ENCODE measurements at places on chromosomes 4 and X.

- DNase-seq: no peak
These were observed 1.4 kb upstream of the RHOH start for GRCh38 chr4:40195182-40196177.

GRCh38 chr4:20331642-20332041 lies 79.9 kb downstream of the SLIT2 start:
- no peak for DNase-seq

GRCh38 chrX:4091046-4091760 lies 377.8 kb upstream of the PRKX start:
- DNase-seq: no peak

DNA sequence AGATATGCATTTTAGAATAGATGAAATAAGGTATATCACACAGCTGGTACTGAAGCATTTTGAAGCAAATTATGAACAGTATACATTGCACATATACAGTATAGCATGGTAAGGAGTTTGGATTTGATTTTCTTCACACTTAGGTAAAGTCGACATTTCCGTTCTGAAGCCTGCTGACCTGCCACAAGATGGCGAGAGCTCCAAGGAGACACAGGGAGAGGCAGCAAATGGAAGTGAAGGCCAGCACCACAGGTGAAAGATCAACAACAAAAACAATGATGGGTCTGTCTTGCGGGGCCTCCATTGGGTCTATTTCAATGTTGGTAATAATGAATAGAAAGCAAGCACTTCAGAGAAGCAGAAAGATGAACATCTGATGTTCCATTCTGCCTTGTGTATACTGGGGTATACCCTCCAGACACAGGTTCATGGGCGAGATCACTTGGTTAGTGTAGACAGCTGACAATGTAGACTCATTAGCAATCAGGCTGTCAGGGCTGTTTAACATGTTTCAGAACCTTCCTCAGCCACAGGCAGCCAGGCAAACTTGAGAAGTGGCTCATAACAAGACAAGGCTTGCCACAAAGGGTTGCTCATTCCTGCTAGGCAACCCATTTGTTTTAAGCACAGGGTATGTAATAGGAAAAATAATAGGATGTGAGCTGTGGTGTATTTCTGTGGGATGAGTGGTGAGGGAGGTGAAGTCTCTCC lies 21.4 kb upstream of the NOX1 start:
- DNase-seq: peak; percentile 10

DNA sequence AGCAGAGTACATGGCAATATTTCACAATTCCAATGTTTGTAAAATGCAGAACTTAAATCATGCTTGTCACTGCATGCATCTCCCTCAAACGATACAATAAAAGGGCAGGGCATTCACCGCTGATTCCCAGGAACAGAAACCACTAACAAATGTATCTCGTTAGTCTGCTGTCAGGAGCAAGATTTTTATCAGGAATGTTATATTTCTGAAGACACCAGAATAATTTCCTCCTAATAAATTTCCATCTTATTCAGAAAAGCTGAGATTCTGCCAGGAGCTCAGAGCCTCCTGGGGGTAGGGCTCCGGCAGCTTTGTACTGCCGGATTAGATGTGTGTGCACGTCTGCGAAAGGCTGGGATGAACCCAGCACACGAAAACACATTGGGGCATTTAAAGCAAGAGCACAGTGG lies 54.0 kb upstream of the LDB2 start:
- DNase-seq: no peak

GRCh38 chr4:40688446-40689095 lies 58.9 kb upstream of the RBM47 start:
- no peak for DNase-seq

DNA sequence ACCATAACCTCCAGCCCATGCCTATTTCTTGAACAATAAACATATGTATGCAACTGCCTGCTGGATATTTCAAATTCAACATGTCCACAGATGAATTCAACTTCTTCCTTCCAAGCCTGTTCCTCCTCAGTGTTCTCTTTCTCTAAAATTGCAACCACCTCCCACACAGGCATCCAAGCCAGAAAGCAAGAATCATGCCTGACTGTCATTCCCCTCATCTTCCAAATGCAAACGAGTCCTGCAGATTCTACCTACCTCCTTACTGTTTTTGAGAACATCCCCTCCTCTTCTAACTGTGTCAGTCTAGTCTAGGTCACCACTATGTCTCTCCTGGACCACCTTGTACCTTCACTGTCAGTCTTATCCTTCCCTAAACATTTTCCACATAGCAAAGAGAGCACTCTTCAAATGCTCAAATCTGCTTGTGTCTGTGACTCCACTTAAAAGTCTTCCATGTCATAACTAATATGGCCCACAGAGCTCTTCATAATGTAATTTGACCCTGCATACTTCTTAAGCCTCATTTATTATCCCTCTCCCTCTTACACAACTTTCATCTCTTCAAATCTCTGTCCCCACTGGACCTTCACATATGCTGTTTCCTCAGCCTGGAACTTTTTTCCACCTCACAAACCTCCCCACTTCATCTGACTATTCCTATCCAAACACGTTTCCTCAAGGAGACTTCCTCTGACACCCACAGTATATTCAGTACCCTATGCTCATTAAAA lies 25.7 kb downstream of the MAPK10 start:
- no peak for DNase-seq

- no peak for DNase-seq
These were observed 277.4 kb downstream of the PAPSS1 start for GRCh38 chr4:107442538-107443111.

GRCh38 chr4:48830706-48831531 lies at the start of gene OCIAD1:
TSS of gene OCIAD1 (plus strand) at chr4:48831088. CDS start at chr4:48832625, 1,537 bp downstream.
- peak; percentile 99 for DNase-seq

DNA sequence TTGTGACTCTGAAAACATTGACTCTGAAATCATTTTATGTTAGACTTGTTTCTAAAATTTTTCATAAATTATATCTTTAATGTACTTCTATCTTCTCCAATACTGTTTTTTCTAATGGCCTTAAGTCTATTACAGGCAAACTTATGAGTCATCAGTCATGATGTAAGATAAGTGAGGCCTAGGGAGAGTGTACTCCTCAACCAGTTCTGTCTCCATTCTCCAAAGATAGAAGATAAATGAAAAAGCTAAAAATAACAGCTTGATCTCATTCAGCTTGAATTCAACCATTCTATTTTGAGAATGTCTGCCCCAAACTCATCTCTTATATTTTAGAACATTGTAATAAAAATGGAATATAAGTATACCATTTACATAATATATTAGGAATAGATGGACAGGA lies 34.5 kb downstream of the STBD1 start:
- DNase-seq: no peak

- no peak for DNase-seq
These were observed 462.7 kb upstream of the RPS6KA3 start for GRCh38 chrX:20729416-20729815.

- DNase-seq: no peak
These were observed 189.6 kb upstream of the POF1B start for GRCh38 chrX:85569096-85569495.

- DNase-seq: peak; percentile 59
These were observed 95.8 kb upstream of the EGFL6 start for GRCh38 chrX:13473442-13474163.

- no peak for DNase-seq
These were observed 12.7 kb downstream of the ZNF630 start for GRCh38 chrX:48058621-48059295.

DNA sequence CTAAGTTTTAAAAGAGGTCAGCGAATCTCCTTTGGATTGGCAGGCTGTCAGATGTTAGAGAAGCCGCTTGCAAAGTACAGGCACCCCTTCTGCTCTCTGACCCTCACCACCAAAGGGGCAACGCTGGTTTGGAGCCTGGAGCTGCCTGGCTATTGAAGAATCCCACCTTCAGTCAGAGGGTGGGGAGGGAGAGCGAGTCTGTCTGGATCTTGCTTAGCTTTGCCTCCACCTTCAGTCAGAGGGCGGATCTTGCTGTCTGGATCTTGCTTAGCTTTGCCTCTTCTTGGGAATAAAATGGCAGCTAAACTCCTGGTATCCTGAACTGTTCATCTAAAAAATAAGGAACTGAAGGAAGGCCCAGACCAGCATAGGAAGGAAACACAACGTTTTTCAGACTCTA lies 7.3 kb downstream of the CCDC110 start:
- DNase-seq: no peak

GRCh38 chr4:15515106-15515505 lies 45.4 kb downstream of the CC2D2A start:
- no peak for DNase-seq

GRCh38 chrX:31832263-31832662 lies 760.4 kb upstream of the FTHL17 start:
- no peak for DNase-seq

GRCh38 chrX:47751670-47752069 lies 85.0 kb upstream of the ZNF81 start:
- no peak for DNase-seq

DNA sequence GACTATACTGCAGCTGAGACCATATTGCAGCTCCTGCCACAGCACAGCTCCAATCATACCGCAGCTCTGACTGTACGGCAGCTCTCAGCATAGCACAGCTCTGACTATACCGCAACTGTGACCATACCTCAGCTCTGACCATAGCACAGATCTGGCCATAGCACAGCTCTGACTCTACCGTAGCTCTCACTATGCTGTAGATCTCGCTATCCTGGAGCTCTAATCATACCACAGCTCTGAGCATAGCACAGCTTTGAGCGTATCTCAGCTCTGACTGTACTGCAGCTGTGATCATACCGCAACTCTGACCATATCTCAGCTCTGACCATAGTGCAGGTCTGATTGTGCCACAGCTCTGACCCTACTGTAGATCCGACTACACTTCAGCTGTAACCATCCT lies 139.2 kb downstream of the ASMT start:
- no peak for DNase-seq

- no peak for DNase-seq
These were observed 2.6 kb upstream of the ADH1B start for GRCh38 chr4:99323756-99324155.

- no peak for DNase-seq
These were observed 54.4 kb downstream of the KDM6A start for GRCh38 chrX:44927398-44927797.

DNA sequence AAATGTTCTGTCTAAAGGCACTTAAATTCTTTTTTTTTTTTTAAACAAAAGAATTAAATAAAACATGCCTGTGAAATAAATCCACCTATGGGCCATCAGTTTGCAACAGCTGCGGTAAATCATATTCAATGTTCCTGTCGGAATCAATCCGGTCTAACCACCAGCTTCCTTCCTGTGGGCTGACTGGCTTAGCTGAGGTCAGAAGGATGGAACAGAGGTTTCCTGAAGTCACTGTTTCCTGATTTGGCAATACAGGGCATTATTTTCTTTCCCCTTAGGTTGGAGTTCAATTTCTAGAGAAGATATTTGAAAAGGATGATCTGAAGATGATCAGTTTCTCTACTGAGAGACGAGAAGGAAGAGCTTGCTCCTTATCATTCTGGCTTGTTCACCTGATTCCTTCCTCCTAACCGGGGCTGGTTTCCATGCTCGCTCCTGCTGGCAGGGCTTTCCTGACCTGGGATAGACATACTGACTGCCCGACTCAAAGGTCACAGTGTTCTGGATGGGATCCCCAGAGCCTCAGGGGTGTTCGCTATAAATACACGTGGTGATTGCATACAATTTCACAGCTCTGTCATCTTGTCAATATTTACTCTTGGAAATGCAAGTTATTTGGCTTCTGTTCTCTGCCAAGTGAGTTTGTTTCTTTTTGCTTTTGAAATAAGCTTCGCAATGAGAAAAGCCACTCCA lies 21.7 kb downstream of the PDLIM3 start:
- peak; percentile 5 for DNase-seq

GRCh38 chr4:76729460-76729859 lies 168.5 kb downstream of the SOWAHB start:
- no peak for DNase-seq

GRCh38 chrX:86369847-86370630 lies 221.8 kb downstream of the DACH2 start:
- no peak for DNase-seq

DNA sequence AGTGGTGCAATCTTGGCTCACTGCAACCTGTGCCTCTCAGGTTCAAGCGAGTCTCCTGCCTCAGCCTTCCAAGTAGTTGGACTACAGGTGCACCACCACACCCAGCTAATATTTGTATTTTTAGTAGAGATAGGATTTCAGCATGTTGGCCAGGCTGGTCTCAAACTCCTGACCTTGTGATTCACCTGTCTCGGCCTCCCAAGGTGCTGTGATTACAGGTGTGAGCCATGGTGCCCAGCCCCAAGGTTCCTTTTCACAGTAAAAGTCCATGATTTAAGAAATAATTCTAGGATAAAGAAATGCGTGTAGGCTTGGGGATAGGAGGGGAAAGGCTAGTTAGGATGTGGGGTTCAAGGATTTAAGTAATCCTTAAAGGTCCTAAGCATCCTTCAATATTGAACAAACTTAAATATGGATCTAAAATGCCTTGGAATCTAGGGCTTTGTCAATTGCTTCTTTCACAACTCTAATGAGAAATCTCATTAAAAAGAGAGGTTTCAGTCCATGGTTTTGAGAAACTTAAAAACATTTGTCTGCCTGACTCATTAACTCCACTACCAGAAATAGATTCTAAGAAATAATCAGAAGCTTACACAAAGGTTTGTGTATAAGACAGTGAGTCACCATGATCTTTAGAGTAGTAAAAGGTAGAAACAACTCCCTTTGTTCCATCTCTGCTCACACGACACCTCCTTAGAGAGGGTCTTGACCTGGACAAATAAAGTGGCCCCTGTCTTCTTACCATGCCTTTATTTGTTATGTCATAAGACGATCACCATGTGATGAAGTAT lies 203.2 kb downstream of the PTTG2 start:
- no peak for DNase-seq

- DNase-seq: no peak
These were observed 298.2 kb upstream of the FSTL5 start for GRCh38 chr4:162461952-162462351.

GRCh38 chrX:154029439-154029838 lies 9.7 kb upstream of the IRAK1 start:
- no peak for DNase-seq

GRCh38 chr4:89482251-89482650 lies 174.7 kb upstream of the GPRIN3 start:
- DNase-seq: no peak

DNA sequence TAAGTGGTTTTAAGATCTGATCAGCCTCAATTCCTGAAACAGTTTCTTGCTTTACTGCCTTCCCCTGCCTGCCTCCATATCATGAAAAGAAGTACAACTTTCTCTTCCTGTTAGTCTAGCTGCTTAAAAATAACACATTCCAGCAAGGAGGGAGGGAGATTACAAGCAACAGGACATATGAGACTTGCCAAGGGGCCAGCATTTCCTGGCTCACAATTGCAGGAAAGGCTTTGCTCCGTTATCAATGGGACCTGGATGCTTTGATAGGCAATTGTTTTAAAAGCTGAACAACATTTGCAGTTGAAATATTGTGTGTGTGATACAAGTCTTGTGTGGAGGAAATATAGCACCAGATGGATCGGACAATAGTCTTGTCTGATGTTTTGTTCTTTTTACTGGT lies 425.0 kb downstream of the FAT4 start:
- no peak for DNase-seq

DNA sequence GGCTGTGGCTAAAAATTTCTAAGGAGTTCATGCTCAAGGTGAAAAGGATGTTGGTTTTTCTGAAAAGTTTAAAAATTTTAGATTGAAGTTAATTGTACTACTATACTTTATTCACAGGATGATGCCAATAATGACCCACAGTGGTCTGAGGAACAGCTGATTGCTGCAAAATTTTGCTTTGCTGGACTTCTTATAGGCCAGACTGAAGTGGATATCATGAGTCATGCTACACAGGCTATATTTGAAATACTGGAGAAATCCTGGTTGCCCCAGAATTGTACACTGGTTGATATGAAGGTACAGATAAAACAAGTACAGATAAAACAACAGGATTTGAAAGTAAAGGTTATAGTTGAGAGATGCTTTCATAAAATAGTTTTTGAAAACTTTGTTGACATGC lies 12.2 kb downstream of the PAICS start:
- DNase-seq: no peak

Data from GM12864 (cell line).